ENCODE measurements at places on chromosomes 5 and 9.
A peak's percentile ranks its signal among the peaks of the same experiment; 100 is the strongest.

- no peak for DNase-seq
Observed at GRCh38 chr9:130977811-130978221, 31.2 kb upstream of the LAMC3 start.

GRCh38 chr9:97628668-97629067 is 4.5 kb downstream of the TSTD2 start:
- no peak for DNase-seq

DNA sequence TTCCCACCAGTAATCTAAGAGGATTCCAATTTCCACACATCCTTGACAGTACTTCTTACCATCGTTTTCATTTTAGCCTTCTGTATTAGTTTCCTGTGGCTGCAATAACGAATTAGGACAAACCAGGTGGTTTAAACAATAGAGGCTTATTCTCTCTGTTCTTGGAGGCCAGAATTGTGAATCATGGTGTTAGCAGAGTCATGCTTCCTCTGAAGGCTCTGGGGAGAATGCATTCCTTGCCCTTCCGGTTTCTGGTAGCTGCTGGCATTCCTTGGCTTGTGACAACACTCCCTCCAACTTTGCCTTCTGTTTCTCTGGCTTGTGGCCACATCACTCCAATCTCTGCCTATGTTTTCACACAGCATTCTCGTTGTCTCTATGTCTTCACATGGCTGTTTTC is 23.5 kb downstream of the RIGI start:
- DNase-seq = no peak

- DNase-seq = no peak
Observed at GRCh38 chr5:169006842-169007790, 293.8 kb downstream of the SLIT3 start.

GRCh38 chr5:107254902-107255234 is 415.9 kb downstream of the EFNA5 start:
- no peak for DNase-seq

DNA sequence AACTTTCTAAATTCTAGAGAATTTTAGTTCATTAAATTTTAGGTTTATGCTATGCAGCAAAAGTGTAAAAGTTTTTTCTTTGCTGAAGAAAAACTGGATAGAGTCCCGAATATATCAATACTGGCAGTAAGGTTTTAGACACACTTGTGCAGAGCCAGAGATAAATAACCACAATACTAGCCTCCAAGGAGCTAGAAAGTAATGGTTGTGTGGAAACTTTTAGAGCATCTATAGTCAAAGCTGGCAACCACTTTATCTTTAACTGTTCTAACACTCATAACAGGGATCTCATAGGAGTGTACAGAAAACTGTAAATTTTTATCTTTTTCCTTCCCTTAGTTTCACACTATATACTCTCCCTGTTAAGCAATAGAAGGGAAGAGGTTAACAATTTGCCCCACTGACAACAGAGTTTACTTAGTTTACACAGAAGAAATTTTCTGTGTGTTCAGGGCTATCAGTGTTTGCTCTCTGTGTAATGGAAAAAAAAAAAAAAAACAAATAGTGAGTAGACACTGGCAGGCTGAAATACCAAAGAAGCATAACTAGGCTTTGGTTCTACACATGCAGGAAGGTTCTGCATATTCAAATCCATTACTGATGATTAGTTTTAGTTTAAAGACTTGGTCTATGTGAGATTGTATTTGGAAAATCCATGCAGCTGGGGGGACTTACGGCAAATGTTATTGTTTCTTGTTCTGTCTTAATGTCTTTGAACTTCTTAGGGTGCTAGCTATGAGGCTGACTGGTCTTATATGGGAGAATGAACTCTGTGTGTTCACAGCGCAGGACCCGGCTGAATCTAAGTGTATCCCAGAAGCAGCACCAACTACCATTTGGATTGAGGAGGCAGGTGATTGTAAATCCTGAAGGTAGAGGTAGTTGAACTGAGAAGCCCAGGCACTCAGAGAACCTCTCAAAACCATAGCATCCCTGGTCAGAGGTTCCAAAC is 187.6 kb downstream of the PCSK1 start:
- no peak for DNase-seq

DNA sequence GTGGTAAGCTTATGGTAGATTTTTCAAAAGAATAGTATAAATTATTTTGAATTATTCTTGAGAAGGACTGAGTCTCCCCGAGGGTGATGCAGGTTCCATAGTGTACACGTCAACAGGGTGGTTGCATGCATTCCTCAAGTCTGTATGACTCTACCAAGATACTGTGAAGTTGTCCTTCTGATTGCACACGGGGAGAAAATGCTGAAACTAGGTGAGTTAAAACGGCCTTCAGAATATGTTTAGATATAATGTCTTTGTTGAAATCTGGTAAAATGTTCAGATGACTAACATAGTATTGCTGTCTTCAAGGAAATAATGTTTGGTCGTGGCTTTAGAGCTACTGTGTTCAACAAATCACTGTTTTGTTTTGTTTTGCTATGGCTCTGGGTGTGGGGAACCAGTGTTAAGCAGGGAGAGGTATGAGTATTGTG is 22.4 kb upstream of the TNFAIP8 start:
- no peak for DNase-seq

DNA sequence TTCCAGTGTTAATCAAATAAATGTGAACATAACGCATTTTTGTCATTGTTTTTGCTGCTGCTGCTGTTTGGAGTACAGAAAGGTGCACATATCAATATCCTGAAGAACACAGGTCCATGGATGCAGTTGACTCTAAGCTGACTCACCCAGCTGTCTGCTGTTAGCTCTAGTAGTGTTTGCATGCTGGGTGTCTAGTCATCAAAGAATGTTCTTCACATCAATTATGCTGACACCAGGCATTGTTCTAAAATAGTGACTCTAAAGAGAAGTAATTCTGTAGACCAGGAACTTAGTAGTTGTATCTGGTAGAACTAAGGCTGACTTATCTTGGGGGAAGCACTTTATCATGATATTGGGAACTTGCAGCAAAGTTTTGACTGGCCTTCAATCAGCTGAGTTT is 55.7 kb upstream of the DPYSL3 start:
- peak; percentile 14 for DNase-seq

DNA sequence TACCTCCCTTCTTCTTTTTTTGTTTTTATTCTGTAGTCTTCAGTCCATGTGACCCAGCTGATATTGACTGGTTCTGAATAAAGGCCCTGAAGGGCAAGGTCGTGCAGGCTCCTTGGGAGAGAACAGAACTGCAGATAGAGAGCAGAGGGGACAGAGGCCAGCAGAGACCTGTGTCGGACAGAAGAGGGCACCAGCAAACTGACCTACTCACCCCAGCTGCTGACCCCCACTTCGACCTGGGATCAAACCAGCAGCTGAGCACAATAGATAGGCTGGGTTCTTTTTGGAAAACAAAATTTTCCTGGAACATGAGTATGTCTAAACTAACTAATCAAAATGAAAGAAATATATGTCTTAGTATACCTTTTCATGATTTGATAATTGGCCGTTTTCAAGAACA is 695.1 kb downstream of the NR2F1-AS1 start:
- DNase-seq = no peak

- DNase-seq = no peak
Observed at GRCh38 chr5:39024005-39024404, 50.2 kb downstream of the RICTOR start.

GRCh38 chr5:57784121-57784520 is 301.5 kb upstream of the ACTBL2 start:
- no peak for DNase-seq

DNA sequence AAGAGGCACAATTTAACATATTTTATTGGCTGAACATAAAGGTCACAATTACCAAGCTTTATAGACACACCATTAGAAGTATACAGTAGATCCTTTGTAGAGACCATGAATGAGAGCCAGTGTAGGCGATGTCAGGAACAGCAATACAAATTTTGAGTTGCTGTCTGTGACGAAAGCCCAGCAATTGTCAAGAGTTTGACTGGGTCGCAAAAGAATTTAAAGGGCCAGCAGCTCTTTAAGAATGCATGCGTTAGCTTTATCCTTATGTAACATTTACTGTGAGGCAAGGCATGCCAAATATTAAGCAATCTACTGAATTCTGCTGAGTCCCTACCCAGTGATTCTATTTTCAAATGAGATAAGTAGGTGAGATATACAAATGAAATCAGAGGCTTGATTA is 236.9 kb downstream of the ARRDC3 start:
- DNase-seq = no peak

Measured in hepatic stellate cell (primary cell).